Stimulated activated CD8-positive, alpha-beta memory T cell treated with anti-CD3 and anti-CD28 coated beads, Interleukin-7, amount 100 ng/mL, for 48 hours (primary cell): ENCODE measurements at places on chromosomes 1 and 21.

GRCh38 chr1:17904290-17904689 lies 149.2 kb downstream of the ACTL8 start:
- DNase-seq, result no peak

DNA sequence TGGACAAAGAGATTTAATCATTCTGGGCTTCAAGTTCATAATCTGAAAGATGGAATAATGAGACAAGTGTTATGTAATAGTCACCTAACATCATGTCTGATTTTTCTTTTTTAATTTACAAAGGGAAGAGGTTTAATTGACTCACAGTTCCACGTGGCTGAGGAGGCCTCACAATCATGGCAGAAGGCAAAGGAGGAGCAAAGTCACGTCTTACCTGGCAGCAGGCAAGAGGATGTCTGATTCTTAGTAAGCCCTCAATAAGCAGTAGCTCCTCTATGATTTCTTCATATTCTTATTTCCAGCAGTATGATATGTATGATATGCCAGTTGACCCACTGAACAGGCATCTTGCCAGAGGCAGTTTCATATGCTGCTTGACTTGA lies 152.7 kb downstream of the S1PR1 start:
- no peak for DNase-seq

DNA sequence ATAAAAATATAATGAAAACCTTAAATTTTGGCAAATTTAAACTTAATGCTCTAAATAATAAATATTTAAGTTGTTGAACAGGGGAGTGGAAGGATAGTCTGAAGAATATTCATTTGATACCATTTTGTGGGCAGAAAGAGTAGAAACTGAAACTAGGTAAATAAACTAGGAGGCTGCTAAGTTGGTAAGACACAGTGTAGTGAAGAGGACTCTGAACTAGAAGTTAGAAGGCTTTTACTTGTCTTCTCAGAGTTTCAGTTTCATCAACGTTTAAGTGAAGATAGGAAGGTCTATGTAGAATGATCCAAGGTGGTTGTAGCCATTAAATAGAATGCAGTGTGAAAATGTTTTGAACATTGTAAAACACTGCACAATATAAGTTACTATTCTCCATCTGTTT lies 516.9 kb downstream of the AMY1C start:
- no peak for DNase-seq

- DNase-seq, result no peak
These were observed 48.7 kb downstream of the ELAVL4 start for GRCh38 chr1:50157306-50157941.

DNA sequence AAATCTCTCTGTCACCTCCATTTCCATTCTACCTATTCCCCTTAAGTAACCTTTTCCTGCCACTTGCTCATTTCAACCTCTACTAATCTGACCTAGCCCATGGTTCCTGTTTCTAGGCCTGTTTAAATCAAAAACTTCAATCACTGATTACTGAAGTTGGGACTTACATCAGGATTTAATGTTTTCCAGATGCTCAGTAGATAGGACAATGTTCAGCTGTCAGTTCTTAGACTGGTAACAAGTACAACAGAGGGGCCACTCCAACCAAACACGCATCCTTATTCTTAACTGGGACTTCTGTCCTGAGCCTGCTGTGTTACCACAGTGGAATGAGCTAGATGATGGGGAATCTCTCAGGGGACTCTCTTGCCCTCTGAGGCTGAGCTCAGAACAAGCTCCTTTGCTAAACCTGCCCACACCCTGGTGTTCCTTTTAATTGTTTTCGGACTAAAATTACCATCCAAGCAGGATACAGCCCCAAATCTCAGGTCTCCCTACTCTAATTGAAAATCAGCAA lies 974.6 kb downstream of the TTLL7 start:
- DNase-seq, result no peak

DNA sequence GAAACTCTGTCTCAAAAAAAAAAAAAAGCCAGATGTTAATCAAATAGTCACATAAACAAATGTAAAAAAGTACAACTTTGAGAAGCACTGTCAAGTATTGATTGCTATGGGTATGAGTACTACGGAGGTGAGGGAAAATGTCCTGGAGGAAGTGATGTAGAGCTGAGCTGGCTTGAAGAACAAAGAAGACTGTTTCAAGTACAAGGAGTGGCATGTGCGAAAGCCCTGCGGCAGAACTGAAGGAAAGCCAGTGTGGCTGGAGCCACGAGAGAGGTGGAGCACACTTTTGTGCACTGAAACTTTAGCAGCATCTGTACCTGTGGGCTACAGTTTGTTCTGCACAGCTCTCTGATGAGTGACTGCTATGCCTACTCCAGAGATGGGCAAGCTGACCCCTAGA lies 5.4 kb upstream of the RPS6KA1 start:
- no peak for DNase-seq
